AG08395 (cell line): ENCODE measurements at places on chromosomes 5 and 9.

DNA sequence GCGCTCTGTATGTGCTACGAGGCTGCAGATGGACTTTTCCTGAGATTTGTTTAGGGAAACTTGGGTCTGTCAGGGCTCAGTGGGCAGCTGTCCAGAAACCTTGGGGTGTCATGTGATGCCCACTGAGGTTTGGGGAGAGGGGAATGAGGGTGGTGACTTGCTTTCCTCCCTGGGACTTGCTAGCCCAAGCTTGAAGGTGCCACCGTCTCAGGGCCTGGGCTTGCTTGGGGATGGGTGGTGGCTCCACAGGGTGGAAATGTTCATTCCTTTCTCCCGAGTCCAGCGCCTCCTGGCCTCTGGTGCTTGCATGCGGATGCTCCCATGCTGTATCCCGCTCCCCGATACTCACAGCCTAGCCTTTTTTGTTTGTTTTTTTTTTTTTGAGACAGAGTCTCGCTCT lies 33.3 kb downstream of the ZNF618 start:
- no peak for DNase-seq

GRCh38 chr5:95883185-95884016 lies 60.9 kb upstream of the GLRX start:
- no peak for DNase-seq

GRCh38 chr5:173531863-173532262 lies 84.6 kb downstream of the BOD1 start:
- no peak for DNase-seq

- DNase-seq, result no peak
Observed at GRCh38 chr9:5957166-5957565, 58.3 kb downstream of the RANBP6 start.

- no peak for DNase-seq
Observed at GRCh38 chr9:135921749-135922310, 14.5 kb upstream of the CAMSAP1 start.

DNA sequence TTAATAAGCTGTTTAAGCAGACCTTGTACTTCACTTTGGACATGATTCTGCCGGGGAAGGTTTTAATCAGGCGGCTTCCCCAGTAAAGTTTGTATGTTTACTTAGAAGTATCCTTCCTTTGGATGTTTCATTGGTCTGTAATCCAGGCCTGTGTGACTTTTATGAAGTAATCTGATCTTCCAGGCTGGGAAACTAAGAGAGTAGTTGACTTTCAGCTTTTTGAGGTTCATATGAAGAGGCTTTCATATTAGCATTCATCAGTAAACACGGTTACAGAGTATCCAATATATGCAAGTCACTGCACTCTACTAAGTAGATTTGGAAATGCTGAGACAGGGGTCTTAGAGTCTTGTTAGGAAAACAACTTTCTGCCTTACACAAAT lies 1.1 kb downstream of the DNAJC21 start:
- no peak for DNase-seq

DNA sequence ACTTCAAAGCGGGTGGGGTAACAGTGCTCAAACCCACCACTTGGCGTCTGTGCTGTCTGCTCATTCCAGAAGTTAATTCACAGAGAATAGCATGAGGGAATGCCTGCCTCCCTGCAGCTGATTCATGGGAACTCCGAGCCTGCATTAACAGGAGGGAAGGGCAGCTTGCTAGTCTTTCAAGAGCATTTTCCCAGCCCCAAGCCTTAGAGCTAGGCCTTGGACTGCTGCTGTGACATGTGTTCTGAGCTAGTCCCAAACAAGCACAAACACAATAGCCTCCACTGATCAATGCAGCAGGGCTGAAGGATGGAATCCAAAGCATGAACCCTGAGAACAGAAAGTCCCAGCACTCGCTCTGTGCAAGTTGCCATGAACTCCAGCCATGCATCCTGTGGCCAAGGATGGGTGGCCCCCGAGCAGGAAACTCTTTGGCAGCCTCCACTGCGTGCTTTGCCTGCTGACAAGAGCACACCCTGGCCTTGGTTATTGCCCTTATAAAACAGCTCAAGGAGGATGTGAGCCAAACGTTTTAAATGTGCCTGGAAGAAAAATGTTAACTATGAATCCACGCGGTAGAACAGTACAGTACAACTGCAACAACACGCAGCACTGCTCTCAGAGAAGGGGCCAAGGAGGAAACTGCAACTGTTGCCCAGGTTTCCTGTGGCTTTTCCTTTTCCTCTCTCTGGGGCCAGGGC lies 653.1 kb upstream of the KLF4 start:
- peak; percentile 84 for DNase-seq

DNA sequence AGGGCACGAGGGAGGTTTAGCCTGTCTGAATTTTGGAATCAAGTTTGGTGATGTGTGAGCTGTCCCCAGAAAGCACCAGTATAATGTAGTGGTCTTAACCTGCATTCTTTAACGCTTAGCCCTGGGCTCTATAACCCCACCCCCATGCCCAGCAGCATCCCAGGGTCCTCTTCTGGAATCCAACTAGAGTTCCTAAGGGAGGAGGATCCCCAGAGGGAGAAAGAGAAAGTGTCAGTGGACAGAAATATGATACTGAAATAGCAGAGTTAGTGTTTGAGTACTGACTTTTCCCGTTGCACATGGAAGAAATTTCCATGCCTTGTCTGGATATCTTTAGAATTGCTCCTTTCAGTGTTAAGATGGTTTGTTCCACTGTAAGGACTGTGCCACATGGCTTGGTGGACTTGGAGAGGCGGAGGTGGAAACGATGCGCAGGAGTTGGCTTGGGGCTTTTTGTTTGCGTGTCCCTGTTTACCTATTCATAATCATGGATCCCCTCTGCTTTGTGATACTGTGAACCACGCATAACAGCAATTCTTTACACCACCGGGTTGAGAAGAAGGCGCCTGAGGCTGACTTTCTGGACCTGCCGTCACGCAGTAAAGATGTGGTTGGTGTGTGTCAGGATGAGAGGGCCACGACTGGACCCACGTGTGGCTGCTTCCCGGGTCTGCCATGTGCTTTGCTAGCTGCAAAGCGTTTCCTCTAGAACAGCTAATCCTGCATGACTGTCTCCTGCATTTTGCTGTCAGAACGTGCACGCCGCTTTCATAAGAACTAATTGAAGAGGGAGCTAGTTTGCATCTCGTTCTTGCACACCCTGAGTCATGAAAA lies 142.3 kb downstream of the SMARCA2 start:
- DNase-seq, result peak; percentile 74

DNA sequence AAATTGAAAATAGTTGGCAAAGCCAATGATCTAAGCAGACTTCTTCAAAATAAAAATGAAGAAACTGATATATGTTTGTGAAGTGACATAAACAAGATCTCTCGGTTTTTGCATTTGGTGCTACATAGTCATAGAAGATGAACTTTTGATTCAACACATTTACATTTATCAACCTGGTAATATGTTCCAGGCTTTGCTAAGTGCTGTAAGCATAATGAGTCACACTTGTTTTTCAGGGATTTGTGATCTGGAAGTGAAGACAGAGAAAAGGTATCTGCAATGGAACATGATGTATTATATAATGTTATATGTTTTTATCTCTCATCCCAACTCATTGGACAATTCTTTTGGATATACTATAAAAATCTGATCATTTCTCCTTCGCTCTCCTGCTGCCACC lies 801.4 kb downstream of the BRINP1 start:
- no peak for DNase-seq

DNA sequence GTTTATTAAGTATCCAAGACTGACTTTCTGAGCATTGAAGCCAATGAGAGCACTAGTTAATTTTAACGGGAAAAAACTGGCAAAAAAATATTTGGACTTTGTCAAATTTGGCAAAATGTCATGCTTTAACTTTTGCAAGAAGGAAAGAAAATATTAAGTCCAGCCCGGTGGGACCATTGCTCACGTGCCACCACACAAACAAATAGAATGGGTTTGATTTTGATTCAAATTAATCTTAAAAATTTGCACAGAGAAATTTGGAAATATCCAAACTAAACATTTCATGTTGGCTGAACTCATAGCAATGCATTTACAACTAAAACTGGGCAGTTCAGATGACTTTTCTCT lies 302.2 kb downstream of the EBF1 start:
- no peak for DNase-seq

GRCh38 chr5:176155922-176156359 lies 82.3 kb upstream of the SIMC1 start:
- no peak for DNase-seq

DNA sequence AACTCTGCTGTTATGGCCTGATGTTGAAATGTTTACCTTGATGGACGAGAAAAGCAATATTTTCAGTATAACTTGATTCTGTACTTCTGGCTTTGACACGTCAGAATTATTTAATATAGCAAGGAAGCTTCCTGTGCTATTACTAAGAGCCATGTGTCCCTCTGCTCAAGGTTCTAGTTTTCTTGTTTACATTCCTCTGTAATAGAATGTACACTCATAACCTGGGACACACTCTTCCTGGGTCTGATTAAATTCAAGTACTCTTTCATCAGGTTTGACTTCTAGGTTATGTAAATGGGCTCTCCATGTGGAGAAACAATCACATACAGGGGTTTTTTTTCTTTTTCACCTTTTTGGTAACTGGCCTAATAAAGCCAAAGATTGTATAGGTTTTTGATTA lies 33.1 kb downstream of the GTF3C4 start:
- no peak for DNase-seq

GRCh38 chr9:91162784-91163443 lies 198.8 kb downstream of the AUH start:
- peak; percentile 48 for DNase-seq

- no peak for DNase-seq
Observed at GRCh38 chr5:76445063-76445462, 42.0 kb downstream of the IQGAP2 start.

DNA sequence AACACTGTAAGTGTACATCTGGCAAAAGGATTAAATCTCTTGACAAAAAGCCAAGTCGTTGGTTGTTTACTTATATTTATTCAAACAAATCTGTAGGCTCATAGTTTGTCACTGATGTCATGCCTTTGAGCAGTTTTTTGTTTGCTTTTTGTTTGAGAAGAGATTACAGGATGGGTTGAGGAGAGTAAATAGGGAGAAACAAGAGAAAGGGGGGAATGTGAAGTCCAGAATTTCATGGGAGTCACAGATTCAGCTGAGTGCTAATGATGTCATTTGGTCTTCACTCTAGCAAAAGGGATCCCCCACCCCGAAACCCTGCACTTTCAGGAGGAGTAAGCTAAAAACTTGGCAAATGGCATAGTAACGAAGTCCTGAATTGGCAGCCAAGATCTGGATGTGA lies 337.4 kb downstream of the GLIS3 start:
- peak; percentile 18 for DNase-seq

- DNase-seq, result no peak
Observed at GRCh38 chr5:52760695-52761366, 26.9 kb upstream of the ITGA1 start.

DNA sequence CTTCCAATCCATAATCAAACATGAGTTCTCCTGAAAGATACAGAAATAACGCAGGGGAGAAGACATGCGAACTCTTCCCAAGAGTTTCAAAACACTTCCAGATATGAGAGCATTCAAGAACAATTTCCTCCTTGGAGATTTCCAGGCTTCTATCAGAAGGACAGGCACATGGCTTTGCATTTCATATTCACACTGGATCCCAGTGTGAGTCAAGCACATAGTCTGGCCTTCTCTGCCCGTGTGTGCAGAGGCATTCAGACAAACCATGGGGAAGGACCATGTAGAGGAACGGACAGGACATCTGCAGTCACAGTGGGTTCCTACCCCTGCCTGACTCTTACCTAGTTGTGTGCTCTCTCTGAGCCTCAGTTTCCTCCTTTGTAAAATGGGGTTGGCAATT lies 384.5 kb downstream of the NTRK2 start:
- no peak for DNase-seq

DNA sequence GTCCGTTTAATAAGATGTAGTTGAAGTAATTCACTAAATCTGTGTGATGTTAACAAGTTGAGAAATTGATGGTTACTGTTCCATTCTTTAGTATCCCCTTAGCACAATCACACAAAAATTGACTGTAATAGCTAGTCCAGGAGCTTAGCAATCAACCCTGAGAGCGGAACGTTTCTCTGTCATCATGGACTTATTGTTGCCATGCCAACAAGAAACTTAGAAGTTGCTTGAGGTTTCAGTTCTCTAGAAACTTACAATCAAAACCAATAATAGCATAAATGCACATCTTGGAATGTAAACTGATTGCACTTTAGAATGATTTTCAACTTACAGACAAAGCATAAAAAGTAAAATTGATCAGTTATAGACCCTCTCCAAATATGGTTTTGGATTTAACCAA lies 125.4 kb upstream of the ANKH start:
- DNase-seq, result no peak

- peak; percentile 48 for DNase-seq
Observed at GRCh38 chr9:77011973-77012821, 7.3 kb upstream of the FOXB2 start.

DNA sequence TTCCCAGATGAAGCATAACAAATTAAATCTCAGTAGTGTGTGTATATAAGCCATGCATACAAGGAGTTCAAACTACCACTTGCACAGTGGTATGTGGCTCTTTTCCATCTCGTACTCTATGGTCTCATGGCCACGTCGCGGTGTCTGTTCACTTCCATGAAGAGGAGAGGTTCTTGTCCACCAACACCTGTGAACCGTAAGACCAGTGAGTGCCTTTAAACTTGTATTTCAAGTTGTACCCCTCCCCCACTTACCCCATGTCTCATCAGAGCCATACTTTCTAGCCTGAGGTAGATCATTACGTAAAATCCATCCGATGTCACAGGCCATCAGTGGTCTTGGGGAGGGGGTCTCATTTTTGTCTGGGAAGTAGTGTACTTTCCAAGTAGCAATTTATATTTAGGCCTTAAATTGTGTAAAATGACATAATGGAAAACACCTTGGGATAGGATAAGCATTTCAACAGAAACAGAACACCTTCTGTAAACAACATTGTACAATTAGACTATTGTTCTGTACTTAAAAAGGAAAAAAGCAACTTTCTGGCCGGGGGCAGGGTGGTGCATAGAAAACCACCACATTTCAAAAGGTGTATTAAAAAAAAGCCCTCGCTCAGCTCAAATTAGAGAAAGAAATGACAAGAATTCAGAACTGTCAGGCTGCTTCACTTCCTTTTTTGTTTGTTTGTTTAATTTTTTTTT lies 163.0 kb downstream of the SMARCA2 start:
- DNase-seq, result no peak

- DNase-seq, result peak; percentile 22
Observed at GRCh38 chr9:97315550-97315949, 8.1 kb downstream of the CCDC180 start.

DNA sequence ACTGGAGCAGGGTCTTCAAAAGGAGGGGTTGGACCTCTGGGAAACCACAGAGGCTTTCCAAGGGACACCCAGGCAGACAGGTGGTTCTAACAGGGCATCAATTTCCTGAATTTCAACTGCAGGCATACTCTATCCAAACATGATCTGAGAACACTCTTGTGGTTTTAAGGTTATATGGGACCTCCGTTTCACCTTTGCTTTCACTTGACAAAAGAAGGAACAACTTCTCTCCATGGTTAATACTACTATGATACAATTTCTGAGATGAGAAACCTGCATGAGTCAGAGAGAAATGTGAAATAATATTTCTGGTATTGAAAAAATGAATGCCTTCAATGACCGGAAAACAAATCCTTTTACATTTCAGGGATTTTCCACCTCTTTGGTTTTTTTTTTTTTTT lies 28.0 kb upstream of the ERAP1 start:
- DNase-seq, result no peak
